ENCODE measurements at places on chromosomes 1 and 21.

GRCh38 chr1:9112961-9113880 is 15.7 kb downstream of the GPR157 start:
- no peak for DNase-seq

GRCh38 chr1:37147392-37147831 is 113.1 kb upstream of the GRIK3 start:
- DNase-seq = no peak

DNA sequence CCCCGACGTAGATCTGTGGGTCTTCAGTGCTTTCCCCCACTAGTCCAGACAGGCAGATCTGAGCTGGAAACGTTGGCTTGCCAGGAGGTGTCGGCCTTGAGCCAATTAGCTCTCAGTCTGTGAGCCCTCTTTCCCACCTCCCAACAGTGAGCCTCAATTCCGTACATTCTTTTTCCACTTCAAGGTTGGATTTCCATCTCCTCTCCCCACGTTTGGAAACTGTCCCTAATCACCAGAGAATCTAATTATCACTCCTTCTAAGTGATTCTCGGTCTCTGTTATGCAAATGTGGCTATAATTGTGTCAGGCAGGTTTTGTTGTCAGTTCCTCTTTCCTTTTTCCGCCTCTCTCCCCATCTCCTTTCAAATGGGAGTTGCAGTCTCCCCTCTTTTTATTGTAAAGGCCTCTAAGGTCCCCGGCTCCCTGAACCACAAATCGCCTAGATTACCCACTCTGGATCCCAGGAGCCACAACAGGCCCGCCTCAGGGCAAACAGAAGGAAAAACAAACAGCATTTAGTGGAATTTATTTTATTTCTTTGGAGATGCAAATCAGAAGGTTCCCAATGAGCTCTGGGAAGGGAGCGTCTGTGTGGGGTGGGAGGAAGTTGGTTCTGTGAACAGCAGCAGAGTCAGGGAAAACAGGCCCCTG is 29.4 kb upstream of the LRRN2 start:
- DNase-seq = no peak

- DNase-seq = no peak
These were observed 4.9 kb downstream of the RASSF5 start for GRCh38 chr1:206512058-206512850.

DNA sequence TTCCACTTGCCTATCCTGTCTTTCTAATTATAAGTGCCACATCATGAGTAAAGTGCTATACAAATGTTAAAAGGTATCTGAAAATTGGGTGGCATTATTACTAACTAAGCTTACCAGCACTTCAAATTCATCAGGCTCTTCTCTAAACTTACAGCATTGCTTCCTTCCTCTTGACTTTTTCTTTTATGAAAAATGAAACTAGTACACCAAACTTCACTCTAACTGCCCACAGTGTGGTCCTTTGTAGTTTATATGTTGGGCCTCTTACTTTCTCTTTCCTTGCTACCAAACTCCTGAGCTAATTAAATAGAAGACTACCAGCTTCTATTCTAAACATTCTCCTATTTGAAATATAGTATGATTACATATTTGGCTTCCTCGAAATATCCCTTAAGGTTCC is 81.8 kb downstream of the NOTCH2 start:
- no peak for DNase-seq

DNA sequence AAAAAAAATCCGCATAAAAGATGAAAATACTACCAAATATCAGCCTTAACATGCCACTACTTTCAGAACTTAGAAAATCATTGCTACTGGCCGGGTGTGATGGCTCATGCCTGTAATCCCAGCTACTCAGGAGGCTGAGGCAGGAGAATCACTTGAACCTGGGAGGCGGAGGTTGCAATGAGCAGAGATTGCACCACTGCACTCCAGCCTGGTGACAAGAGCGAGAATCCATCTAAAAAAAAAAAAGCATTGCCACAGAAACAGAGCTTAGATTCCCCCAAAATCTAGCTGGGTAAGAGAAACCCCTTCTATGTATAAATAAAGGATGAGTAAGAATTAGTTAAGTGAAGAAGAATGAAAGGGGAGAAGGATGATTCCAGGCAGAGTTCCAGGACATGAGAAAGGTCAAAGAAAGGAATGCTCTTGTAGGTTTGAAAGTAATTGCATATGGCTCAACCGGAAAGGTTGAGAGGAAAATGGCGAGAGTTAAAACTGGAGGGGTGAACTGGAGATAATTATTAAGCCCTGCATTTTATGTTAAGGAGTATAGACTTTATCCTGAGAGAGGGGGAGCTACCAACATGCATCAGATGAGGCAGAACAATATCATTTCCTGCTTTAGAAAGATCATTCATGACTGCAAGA is 19.7 kb upstream of the NRDC start:
- no peak for DNase-seq

- DNase-seq = no peak
These were observed 43.5 kb downstream of the CHML start for GRCh38 chr1:241596633-241597032.

DNA sequence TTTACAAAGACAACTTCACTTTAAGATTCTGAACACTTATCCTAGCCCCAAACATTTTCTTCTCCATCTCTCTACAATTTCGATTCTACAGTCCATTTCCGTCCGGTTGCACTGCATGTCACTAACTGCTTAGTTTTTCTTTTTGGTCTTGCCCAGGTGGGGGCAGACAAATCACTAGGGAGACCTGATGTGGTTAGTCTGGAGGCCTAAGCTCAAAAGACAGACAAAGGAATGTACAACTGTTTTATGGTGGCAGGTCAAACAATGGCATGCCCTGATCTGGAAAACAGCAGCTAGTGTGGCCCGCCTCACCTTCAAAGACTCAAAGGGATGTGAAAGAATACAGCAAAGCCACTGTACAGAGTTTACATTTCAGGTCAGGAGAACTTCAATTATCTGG is 3.8 kb downstream of the ETV3 start:
- DNase-seq = no peak

DNA sequence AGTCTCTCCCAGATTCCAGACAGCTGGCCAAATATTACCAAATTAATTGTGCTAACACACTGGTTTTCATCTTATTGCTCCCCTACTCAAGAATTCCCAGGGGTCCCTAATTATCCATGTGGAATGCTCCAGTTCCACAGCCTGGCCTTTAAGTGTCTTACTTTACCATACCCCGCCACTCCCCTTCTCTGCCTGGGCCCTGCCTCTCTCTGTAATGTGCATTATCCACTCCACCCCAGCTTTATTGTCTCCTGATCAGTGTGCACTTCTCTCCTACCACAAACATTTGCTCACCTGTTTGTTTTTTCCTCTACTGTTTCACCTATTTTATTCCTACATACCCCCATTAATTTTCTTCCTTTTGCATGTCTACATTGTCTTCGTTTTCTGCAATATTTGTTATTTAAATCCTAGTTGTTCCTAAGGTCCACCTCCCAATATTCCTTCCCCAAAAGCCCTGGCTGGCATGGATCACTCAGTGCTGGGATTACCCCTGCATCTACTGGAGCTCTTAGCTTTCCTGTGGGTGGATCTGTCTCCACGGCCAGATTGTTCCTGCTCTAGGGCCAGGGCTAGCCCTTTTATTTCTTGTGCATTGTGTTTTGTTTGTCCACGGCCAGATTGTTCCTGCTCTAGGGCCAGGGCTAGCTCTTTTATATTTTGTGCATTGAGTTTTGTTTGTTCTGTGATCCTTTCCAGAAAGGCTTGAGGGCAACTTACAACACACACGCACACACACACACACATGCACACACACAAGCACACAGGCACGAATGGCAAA is 33.4 kb upstream of the ATP1B1 start:
- no peak for DNase-seq

- no peak for DNase-seq
These were observed 26.3 kb downstream of the MTARC1 start for GRCh38 chr1:220813013-220813412.

GRCh38 chr21:17542371-17543011 is 29.6 kb downstream of the CXADR start:
- no peak for DNase-seq

DNA sequence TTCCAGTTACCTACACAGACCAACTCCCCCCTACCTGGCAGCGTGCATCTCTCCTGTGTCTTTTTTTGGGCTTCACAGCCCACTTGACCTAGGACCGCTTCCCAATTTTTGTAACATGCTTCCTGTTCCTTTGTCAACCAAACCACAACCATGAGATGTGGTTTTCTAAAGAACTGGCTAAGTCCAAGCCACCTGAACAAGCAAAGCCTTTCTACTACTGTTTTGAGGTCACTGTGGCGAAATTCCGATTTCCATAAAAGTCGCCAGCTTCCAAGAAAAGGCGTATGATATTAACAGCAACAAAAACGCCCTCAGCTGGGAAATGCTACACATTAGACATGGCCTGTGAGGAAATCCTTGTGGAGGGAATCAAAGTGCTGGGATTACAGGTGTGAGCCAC is 12.7 kb upstream of the AK2 start:
- DNase-seq = no peak

GRCh38 chr1:204461331-204462228 is 33.0 kb downstream of the PIK3C2B start:
- no peak for DNase-seq

- no peak for DNase-seq
These were observed 8.2 kb upstream of the MYOM3 start for GRCh38 chr1:24119859-24120756.

DNA sequence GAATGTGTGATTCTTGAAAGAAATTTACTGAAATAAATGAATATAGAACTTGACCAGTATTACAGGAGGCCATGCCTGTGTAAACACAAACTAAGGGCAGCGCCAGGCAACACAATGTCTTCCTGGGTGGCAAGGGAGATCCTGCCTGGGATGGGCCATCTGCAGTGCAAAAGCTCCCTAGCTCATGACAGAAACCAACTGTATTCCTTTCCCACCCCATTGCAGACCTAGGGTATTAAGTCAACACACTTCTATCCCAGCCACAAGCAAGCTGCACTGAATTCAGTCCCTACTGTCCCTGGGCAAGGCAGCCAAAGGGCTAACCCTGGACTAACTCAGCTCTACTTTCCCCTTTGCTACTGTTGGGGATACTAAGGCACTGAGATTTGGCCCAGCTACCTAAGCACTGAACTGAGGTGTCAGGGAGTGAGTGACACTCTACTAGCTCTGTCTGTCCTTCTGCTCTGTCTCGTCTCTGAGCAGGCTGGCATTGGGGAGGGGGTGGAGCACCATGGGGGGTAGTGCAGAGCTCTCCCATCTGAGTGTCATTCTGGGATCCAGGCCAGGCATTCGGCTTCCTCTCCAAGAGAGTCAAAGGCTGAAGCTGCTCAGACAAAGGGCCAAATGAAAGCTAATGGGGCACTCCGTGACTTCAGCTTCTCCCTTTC is 2.5 kb downstream of the INKA2 start:
- no peak for DNase-seq

DNA sequence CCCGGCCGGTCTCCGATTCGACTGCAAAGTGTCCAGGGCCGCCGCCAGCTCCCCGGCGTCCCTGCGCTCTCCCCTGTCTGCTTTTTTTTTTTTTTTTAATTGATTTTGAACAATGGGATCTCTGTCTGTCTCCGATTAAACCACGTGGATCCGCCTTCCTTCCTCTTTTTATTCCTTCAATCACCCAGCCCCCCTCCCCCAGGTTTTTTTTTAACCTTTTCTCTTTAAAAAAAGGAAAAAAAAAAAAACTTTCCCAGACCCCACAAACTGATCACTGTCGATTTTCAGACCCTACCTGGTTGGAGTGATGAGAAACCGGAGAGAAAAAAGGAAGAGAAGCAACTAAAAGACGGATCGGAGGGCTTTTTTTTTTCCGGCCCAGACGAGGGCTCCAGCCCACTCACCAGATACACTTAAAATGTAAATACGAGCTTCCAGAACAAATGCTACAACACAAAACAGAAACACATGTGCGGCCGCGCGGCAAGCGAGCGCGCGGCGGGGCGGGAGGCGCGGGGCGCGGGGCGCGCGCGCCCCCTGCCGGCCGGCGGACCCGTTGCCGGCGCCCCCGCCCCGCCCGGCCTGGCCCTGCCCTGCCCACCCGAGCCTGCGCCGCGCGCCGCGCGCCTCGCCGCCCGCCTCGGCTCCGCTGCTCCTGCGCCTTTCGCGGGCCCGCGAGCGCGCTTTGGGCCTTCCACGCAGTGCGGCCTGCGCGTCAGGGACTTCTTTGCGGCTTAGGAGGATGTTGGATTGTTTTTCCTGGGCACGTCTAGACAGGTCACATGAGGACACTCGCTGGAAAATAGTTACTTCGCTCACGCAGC is at the start of gene RCC2:
Gene RCC2 (minus strand): TSS at position 428 of the 824 bp plus-strand sequence. CDS start 1,163 bp downstream, outside the sequence.
- DNase-seq = no peak

DNA sequence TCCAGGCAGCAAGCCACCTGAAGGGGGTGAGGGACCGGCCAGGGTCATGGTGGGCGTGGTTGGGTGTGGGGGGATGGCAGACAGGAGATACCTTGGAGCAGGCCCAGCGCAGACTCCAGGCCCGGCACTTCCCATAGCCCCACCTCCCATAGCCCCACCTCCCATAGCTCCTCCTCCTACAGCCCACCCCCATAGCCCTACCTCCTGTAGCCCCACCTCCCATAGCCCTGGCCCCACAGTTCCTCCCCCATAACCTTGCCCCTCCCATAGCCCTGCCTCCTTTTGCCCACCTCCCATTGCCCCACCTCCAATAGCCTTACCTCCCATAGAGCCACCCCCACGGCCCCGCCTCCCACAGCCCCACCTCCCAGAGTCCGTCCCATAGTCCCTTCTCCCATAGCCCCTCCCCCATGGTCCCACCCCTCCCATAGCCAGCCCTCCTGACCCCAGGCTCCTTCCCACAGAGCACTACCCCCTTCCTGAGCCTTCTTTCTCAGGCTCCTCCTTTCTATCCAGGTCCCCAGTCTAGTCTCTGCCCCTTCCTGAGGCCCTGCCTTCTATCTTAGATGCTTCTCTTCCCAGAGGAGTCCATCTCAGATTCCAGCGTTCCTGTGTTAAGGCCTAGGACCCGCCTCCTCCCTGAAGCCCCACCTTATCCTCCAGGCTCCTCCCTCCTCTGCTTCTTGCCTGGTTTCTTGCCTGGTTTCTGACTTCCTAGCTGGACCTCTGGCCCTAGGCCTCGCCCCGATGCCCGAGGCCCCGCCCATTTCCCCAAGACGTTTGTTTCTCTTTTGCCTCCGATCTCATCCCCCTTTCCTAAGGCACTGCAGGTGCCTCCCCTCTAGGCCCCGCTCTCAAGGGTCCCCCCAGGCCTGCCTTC is 46.8 kb downstream of the PTPRU start:
- no peak for DNase-seq

- no peak for DNase-seq
These were observed 44.9 kb upstream of the USP24 start for GRCh38 chr1:55259911-55260609.

DNA sequence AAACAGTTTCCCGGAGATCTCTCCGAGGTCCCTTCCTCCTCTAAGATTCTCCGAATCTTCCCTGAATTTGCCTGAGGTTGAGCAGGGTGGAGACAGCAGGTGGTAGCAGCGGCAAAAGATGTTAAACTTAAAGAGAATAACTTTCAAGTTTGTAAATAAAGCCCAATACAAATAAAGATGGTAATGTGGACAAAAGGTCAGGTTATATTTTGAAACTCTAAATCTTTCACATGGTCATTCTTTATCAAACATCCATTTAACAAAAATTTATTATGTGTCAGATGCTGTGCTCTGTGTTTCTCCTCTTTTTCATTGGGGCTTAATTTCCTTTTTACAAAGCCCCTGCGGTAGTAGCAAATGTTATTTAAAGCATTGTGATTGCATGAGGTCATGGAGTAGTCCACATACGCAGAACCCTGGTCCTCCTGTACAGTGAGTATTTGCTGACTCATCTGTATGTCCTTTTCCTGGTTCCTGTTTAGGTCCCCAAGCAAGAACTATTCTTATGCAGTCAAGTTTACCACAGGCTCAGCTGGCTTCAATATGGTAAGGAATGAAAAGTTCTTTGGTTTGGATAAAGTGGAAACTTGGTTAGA is 119.2 kb downstream of the ITSN1 start:
- DNase-seq = no peak

- no peak for DNase-seq
These were observed 87.1 kb downstream of the SELENOF start for GRCh38 chr1:86826856-86827255.

GRCh38 chr1:109228167-109228566 is 14.4 kb downstream of the SARS1 start:
- DNase-seq = no peak
